Sigmoid colon (tissue), 7 donors: ENCODE measurements at places on chromosomes 6 and 20. TPM values are rescaled to one million over a fixed set of nuclear protein-coding genes. Genes with fewer than 3 reads are reported as not detected.

TRIM15 gene
- 0.36 TPM for total RNA-seq

GJA10 gene
- not detected for total RNA-seq

WFDC12 gene
- not detected for total RNA-seq

GABRR1 gene
- total RNA-seq, result not detected

SPINT3 gene
- not detected for total RNA-seq

HLA-DQA2 gene
- not detected for total RNA-seq

CCDC170 gene
- total RNA-seq, result 0.83 TPM

WASF1 gene
- total RNA-seq, result 34.9 TPM

COL11A2 gene
- total RNA-seq, result 1.4 TPM

SLC24A3 gene
- total RNA-seq, result 13.5 TPM

CLPSL1 gene
- total RNA-seq, result not detected

DNA sequence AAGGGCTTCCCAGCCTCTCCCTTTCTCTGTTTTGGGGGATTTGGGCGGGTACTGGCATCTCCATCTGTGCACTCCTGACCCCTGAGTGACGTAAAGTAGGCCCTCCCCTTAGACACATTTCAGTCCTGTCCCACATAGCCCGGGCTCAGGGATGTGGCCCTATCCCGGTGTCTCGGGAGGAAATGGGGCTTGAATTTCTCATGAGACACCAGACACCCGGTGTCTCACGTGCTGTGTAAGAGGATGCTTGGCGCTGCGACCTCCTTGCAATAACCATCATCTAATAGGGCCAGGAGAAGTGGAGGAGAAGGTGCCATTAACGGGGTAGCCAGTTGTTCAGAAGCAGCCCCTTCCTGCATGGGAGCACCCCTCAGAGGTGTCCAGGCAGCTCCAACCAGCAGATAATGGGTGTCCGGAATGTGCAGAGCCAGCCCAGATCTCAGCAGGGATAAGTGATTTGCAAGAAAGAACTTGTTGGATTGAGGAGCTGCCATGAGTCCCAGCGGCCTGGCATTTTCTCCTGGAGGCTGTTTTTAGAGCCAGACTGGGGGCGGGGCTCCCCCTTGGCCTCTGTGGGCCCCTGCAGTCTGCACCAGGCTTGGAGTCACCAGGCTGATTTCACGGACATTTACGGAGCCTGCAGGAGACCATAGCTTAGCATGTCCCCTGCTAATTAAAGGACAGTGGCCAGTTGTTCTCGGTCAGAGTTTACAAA is 372.0 kb downstream of the PREX1 start:
- peak; percentile 39 for DNase-seq

GRCh38 chr6:143531720-143532499 is 20.4 kb upstream of the FUCA2 start:
- no peak for DNase-seq

- no peak for DNase-seq
Measured at GRCh38 chr6:80642452-80642851, 536.0 kb downstream of the BCKDHB start.

- DNase-seq, result no peak
Measured at GRCh38 chr20:33320006-33320405, 37.0 kb downstream of the BPIFB1 start.

DNA sequence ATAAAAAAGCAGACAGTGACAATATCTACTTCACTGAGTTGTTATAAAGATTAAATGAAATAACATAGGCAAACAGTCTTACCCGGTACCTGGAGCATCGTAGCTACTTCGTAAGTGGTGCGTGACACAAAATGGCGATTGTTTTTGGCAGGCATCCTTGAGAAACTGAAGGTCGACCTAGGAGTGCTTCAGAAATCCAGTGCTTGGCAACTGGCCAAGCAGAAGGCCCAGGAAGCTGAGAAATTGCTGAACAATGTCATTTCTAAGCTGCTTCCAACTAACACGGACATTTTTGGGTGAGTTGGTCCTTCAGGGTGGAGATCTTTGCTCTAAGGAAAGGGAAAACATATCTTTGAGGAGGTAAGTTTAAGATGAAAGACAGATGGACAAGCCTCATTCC is 4.8 kb downstream of the BPIFA2 start:
- DNase-seq, result no peak

DNA sequence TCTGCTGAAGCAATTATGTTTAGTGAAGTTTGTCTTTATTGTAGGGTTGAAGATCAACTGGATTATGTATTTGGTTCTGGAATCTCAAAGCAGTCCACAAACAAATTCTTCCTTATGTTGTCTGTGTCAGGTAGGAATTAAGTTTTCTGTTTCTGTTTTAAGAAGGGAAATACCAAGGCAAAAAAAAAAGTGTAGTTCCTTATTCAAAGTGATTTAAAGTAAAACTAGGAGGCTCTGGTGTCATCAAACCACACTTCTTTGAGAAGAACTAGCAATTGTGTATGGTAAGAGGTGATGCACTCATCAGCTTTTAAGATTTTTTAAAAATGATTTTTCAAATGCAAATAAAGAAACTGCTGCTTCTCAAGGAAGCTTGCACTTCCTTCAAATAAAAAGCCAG is 1.9 kb downstream of the FAM135A start:
- DNase-seq, result no peak

DNA sequence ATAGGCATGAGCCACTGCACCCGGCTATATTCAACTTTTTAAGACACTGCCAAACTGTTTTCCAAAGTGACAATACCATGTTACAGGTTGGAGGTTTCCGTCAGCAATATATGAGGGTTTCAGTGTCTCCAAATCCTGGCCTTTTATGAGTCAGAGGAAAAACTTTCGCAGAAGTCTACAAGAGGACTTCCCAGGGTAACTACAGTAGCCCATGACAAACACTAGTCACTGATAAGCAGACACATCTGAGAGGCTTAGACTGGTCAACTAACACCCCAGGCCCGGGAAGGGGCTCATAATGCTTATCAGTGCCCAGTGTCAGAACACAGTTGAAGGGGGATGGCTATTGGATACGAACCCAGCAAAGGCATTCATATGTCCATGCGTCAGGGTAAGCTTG is 85.4 kb downstream of the SOX4 start:
- DNase-seq, result no peak

GRCh38 chr6:36350681-36351571 is 14.2 kb upstream of the BNIP5 start:
- DNase-seq, result no peak

DNA sequence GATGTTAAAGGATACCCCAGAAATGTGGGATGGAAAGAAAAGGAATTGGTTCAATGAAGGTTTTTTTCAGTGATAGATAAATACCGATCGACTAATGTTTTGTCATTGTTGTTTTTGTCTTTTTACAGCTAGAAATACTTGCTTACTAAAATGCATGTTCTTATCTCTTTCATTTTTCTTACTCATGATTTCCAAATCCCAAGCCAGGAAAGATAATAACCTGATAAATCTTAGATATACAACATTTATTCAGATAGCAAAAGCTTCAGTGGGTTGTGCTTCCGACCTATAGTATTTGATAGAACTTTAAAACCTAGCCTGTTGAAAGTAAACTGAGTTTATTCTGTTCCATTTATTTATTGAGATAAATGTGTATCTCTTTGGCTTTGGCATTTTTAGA is 187.5 kb downstream of the EDN1 start:
- no peak for DNase-seq

DNA sequence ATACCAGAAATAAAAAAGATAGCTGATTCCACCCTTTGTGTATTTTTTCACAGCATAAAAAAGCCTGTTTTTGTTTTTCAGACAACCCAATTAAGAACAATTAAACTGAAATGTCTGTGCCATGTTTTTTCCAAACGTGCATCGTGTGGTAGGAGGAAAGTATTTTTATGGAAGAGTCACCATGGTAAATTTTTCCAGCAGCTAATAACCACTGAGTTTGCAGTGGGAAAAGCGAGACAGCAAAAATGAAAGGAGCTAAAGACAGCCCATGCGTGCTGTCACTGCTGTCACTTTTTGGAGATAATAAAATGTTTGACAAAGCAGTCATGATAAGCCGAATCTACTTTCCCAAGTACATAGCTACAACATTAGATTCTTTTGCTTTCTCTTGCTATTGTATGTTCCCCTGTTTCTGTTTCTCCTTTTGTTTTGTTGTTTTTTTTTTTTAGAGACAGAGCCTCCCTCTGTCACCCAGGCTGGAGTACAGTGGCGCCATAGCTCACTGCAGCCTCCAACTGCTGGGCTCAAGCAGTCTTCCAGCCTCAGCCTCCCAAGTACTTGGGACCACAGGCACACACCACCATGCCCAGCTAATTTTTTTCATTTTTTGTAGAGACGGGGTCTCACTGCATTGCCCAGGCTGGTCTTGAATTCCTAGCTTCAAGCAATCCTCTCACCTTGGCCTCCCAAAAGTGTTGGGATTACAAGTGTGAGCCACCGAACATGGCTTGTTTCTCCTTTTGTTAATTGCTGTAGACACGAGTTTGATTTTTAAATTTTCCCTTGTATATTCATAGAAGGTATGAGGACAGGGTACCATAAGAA is 261.3 kb downstream of the TMEM242 start:
- no peak for DNase-seq

GRCh38 chr6:5930968-5931367 is 75.8 kb downstream of the NRN1 start:
- no peak for DNase-seq

DNA sequence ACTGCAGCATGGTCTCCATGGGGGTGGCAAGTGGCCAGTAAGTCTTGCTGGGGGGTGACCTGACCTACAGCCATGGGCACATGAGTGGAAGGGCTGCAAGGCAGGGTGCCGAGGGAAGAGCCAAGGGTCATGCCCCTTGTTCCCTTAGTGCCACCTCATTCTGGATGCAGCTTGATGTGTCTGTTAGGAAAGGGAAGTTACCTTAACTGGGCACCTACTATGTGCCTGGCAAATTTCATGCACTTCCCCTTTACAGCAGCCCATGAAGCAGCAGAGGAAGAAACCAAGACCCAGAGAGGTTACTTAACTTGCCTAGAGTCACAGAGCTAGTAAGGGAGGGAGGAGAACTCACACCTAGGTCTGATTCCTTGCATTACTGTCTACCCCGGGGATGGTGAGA is 174.0 kb downstream of the MRPL14 start:
- no peak for DNase-seq

GRCh38 chr6:83708970-83709747 is at the start of gene SNAP91:
SNAP91 (minus strand) TSS chr6:83709101; CDS start chr6:83707927, 1,174 bp downstream.
- DNase-seq, result peak; percentile 56

DNA sequence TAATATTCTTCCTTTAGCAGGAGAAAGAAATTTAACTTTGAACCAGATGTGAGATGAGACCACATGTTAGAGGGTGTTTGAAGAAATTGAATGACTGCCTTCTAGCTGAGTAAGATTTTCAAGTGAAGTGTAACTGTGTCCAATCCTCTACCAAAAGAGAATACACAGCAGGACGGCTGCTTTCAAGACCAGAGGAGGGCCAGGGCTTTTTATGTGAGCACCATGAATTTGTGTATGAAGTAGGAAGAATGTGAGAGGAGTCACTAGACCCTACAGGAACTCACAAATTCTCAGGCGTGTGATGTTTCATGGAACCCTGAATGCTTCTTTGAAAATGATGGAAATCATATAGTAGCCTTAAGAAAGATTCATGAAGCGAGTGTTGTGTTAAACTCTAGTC is 56.8 kb upstream of the SPACA1 start:
- no peak for DNase-seq

- DNase-seq, result no peak
Measured at GRCh38 chr20:13042458-13042794, 33.7 kb downstream of the SPTLC3 start.

DNA sequence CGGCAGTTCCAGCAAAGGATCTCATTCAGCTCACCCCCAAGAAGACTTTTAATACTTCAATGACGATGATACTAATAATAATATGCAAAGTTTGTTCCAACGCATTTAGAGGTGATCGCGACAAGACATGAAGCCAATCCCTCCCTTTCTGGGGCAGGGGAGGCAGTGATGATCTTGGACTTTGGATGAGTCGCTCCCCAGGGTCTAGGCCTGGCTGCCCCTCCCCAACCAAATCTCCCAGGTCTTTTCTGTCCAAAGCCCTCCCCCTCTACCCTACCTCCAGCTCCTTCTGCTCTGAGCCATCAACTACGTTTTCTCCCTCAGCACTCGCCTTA is 33.9 kb downstream of the HLA-A start:
- DNase-seq, result no peak

- DNase-seq, result no peak
Measured at GRCh38 chr20:9144643-9145042, 75.8 kb downstream of the PLCB4 start.

GRCh38 chr20:25065072-25065624 is 7.2 kb upstream of the ACSS1 start:
- peak; percentile 56 for DNase-seq

DNA sequence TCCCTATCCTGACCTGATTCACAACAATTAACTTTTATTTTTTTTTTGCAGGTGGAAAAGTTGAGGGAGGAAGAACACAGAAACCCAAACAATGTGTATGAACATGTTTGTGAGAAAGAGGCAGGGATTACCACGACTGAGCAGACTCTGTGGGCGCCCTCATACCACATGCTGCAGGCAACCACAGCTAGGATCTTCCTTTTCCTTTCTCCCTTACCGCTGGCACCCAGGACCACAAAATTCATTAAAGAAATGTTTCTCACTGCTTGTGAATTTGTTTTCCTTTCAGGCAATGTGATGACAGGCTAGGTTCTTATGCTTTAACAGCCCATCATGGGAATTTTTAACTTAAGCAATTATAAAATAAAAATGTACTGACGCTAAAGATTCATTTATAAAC is 287.1 kb downstream of the GMDS start:
- DNase-seq, result no peak

GRCh38 chr20:49291200-49291599 is 13.3 kb upstream of the ZNFX1 start:
- no peak for DNase-seq

- DNase-seq, result no peak
Measured at GRCh38 chr6:169296170-169296569, 42.5 kb upstream of the THBS2 start.

DNA sequence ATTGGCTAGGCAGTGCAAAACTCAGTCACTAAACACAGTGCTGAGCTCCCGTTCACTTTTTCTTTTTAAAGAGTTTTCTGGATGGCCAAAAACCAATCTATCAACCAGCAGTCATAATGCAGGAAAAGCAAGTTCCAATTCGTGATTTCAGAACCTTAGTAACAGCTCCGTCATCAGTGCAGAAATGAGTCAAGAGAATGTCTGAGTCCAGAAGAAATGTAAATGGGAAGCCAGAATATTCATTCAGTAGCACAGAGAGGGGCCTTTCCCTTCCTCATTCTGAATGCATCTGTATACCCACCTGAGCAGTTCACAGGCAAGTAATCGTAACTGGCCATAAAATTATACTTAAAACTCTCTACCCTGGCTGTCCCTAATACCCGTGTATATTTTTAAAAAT is 20.4 kb downstream of the HUS1B start:
- no peak for DNase-seq

GRCh38 chr6:149059557-149059956 is 258.0 kb upstream of the TAB2 start:
- no peak for DNase-seq

- no peak for DNase-seq
Measured at GRCh38 chr20:17587824-17588223, 17.9 kb downstream of the DSTN start.
